GM23248 (cell line): ENCODE measurements at places on chromosomes 4 and X. TPM values are rescaled to one million over a fixed set of nuclear protein-coding genes. Genes with fewer than 3 reads are reported as not detected.

DNA sequence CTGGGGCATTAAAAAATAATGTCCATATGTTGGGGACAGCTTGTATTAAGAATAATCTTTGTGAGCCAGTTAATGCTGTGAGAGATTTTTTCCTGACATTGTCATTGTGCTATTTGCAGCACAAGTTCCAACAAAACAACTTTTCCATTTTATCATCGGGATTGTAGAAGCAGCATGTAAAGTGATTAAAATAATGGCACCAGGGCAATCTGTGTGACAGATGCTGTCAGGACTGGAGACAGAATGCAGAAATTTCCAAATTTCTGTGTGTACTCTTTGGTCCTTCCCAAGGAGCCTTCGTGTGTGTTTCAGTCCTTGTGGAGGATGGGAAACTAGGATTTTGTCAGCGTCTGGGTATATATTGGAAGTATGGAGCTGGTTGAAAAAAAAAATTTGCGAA is 101.5 kb upstream of the LIMCH1 start:
- H3K27ac ChIP-seq, result no peak overlapping the region
- H3K36me3 ChIP-seq, result no peaks in the 10 kb centered on the region
- H3K4me1 ChIP-seq, result peaks cover 20% of the 10 kb centered on the region
- no peak overlapping the region for H3K4me3 ChIP-seq
- DNase-seq, result no peak

GRCh38 chrX:153411988-153412574 is 809 bp downstream of the ZFP92 start:
- H3K27ac ChIP-seq, result no peak overlapping the region
- H3K4me3 ChIP-seq, result no peak overlapping the region
- no peaks in the 10 kb centered on the region for H3K36me3 ChIP-seq
- peak; percentile 23 for DNase-seq
- no peaks in the 10 kb centered on the region; the same call in none of the 2 replicates for H3K27me3 ChIP-seq

DNA sequence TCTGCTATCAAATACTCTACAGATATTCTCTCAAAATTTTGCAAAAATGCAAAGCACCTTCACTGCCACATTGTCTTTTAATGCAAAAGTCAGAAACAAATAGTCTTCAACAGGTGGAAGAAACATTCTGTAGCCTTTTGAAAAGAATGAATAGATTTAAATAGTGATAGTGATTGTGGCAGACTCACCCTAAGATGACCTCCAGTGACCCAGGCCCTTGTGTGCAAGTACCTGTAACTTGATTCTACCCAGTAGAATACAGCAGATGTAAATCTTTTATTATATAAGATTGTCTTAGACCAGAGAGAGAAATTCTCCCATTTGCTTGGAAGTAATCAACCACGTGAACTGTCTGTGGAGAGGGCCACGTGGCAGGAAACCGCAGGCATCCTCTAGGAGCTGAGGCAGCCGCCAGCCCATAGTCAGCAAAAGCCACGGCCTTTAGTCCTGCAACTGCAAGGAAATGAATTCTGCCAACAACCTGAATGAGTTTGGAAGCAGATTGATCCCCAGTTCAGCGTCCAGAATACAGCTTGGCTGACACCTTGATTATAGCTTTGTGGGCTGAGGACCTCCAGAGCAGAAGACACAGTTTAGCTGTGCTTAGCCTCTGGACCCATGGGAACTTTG is 272.5 kb downstream of the ARHGAP10 start:
- no peak overlapping the region for H3K4me3 ChIP-seq
- no peak overlapping the region for H3K27ac ChIP-seq
- no peaks in the 10 kb centered on the region for H3K27me3 ChIP-seq
- peaks cover 13% of the 10 kb centered on the region for H3K4me1 ChIP-seq

- DNase-seq, result peak; percentile 69
- H3K36me3 ChIP-seq, result no peaks in the 10 kb centered on the region
- no peaks in the 10 kb centered on the region for H3K27me3 ChIP-seq
- H3K4me3 ChIP-seq, result peak overlapping the region; percentile 25; the same call in 1 of the 2 replicates
- H3K4me1 ChIP-seq, result peaks cover 19% of the 10 kb centered on the region
Observed at GRCh38 chr4:113026556-113026955, 22.9 kb upstream of the ANK2 start.

GRCh38 chrX:96181605-96182004 is 503.0 kb upstream of the DIAPH2 start:
- no peak for DNase-seq
- H3K27me3 ChIP-seq, result no peaks in the 10 kb centered on the region
- H3K4me1 ChIP-seq, result no peaks in the 10 kb centered on the region
- no peaks in the 10 kb centered on the region for H3K36me3 ChIP-seq
- H3K27ac ChIP-seq, result no peak overlapping the region

Gene TRIML1
- total RNA-seq, result not detected in 2 replicates

Gene SPARCL1
- total RNA-seq, result not detected in 2 replicates

Gene USP17L17
- total RNA-seq, result not detected in 2 replicates

Gene ADGRL3
- total RNA-seq, result not detected in 2 replicates

Gene RTL9
- total RNA-seq, result 0.13 and 0.97 TPM in 2 replicates

Gene NPFFR2
- not detected in 2 replicates for total RNA-seq

Gene NXF2B
- not detected in 2 replicates for total RNA-seq

Gene USP17L26
- not detected in 2 replicates for total RNA-seq

Gene CT45A1
- total RNA-seq, result not detected in 2 replicates
